Activated T-helper 2 cell treated with anti-CD3 and anti-CD28 coated beads, Interferon-gamma antibody, Interleukin-2, Interleukin-4, amounts not matched to agents 10 μg/mL and 5 μg/mL and 100 μg/mL, durations not matched to agents 14 hours and 24 hours and 36 hours (primary cell): ENCODE measurements at places on chromosomes 2 and 18. TPM values are rescaled to one million over a fixed set of nuclear protein-coding genes. Genes with fewer than 3 reads are reported as not detected.
A peak's percentile ranks its signal among the peaks of the same experiment; 100 is the strongest.

- H3K27me3 ChIP-seq, result no peaks in the 10 kb centered on the region
- H3K4me3 ChIP-seq, result no peak overlapping the region
- H3K36me3 ChIP-seq, result no peaks in the 10 kb centered on the region
- no peak overlapping the region for H3K27ac ChIP-seq
Observed at GRCh38 chr2:150051004-150051403, 436.5 kb downstream of the RND3 start.

DNA sequence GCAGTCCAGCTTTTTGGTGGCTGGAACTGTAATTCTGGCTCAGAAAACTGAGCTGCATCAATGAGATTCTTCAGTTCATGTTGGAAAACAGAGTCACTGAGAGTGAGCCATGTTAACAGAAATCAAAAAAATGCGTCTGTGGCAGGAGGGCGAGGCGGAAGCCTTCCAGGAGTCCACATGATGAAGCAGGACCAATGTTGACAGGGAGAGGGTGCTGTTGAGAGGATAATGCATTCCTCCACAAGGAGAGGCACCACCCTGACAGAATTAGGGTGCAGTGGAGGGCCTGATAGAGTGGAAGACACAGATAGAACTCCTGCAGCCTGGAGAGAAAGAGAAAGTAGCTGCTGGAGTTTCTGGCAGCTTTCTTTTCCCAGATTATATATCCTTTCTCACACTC is 111.5 kb downstream of the MGAT5 start:
- no peak for DNase-seq
- H3K27ac ChIP-seq, result no peak overlapping the region
- H3K27me3 ChIP-seq, result peaks cover 5% of the 10 kb centered on the region
- H3K36me3 ChIP-seq, result no peaks in the 10 kb centered on the region

DNA sequence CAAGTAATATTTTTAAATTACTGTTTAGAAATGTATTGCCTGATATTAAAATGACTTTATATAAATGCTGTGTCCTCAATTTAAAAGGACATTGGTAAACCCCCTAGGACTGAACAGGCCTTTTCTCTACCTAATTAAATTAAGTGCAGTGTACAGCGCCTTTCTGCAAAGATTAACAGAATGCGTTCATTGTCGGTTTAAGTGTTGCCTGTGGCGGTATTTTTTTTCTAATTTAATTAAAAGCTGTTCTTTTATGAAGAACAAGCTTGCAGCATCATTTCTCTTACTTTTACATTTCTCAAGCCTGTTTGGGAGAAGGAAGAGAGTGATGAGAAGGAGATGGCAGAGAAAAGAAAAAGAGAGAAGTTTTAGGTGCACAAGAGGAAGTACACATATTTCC is 344.9 kb downstream of the CPS1 start:
- no peaks in the 10 kb centered on the region for H3K4me1 ChIP-seq
- H3K36me3 ChIP-seq, result no peaks in the 10 kb centered on the region
- DNase-seq, result no peak
- H3K27me3 ChIP-seq, result no peaks in the 10 kb centered on the region
- H3K4me3 ChIP-seq, result no peak overlapping the region

DNA sequence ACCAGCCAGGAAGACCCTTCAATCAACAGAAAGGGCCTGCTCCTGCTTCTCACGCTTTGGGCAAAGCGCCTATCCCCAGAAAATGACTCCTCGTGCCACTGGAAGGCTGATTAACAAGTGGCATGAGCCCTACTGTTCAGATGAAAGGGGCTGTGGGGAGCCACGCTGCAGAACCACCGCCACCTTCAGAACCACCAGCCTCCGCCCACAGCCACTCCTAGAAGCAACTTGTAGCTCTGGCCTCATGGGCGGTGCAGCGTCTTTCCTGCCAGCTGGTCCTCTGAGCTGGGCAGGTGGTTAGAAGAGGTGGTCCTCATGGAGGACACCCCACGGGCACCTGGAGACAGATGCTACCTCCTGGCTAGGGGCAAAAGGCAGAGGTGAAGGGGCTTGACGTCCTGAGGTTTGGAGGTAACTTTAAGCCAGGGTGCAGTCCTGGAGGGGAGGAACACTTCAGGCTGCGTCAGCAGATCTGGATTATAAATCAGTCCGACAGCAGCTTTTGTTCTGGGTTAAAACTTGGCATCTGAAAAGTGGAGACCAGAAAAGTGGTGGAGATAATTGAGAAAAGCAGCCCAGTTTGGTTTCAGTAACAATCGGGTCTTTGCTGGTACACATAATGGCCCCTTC is 861 bp upstream of the SEMA4C start:
- peak; percentile 55 for DNase-seq
- peak overlapping the region; percentile 84 for H3K4me3 ChIP-seq
- H3K27ac ChIP-seq, result peak overlapping the region; percentile 83
- peaks cover 23% of the 10 kb centered on the region for H3K4me1 ChIP-seq
- peaks cover 13% of the 10 kb centered on the region for H3K36me3 ChIP-seq

DNA sequence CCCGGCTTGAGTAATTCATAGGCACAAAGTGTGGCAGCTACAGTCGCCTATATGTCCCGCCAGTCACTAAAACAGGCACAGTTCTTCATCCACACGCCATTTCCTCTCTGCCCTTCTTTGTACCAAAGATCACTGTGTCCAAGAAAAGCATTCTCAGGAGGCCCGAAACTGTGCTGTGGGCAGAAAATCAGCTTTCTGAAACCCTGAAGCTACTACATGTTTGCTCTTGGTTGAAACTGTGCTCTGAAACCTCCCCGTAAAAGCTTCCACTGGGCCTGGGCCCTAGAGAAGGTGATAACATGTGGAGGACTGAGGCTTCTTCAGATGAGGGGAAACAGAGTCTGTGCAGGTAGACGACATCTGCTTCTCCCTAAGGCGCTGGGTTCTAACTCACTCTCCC is 75.6 kb upstream of the ID2 start:
- H3K4me3 ChIP-seq, result no peak overlapping the region
- peaks cover 15% of the 10 kb centered on the region for H3K36me3 ChIP-seq
- H3K27me3 ChIP-seq, result peaks cover 7% of the 10 kb centered on the region
- peaks cover 55% of the 10 kb centered on the region for H3K4me1 ChIP-seq
- peak overlapping the region; percentile 53 for H3K27ac ChIP-seq

The ATF2 gene
- total RNA-seq, result 64.0 and 65.9 TPM in 2 replicates
